Suprapubic skin (tissue), 4 donors: ENCODE measurements at places on chromosomes 7 and 10. TPM values are rescaled to one million over a fixed set of nuclear protein-coding genes. Genes with fewer than 3 reads are reported as not detected.

CALHM2 gene
- 17.9 TPM for total RNA-seq

NUPR2 gene
- total RNA-seq = not detected

NEUROG3 gene
- not detected for total RNA-seq

TAC1 gene
- 1.7 TPM for total RNA-seq

DNA sequence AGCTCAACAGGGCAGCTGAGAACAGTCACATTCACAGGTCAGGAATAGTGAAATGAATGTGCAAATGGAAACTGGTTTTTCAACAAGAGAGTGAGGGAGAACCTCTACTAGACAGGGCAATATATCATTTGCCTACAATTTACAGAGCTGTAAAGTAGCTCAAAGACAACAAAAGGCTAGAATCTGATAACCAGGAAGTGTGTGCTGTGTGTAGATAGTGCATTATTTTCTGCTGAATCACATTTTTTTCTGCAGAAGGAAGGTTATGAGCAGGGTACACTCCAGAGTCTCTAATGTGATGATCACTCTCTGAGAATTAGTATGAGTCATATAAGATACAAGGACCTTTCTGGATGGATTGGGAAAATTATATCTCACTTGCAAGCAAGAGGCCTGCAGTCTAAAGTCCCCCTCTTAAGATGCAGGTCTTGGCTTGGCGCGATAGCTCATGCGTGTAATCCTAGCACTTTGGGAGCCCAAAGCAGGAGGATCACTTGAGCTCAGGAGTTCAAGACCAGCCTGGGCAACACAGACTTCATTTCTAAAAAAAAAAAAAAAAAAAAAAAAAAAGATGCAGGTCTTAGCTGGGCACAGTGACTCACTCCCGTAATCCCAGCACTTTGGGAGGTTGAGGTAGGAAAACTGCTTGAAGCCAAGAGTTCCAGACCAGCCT is 59.9 kb upstream of the COBL start:
- no peaks in the 10 kb centered on the region for H3K27me3 ChIP-seq
- H3K4me1 ChIP-seq = no peaks in the 10 kb centered on the region
- H3K27ac ChIP-seq = no peak overlapping the region
- H3K4me3 ChIP-seq = no peak overlapping the region
- H3K36me3 ChIP-seq = no peaks in the 10 kb centered on the region

DNA sequence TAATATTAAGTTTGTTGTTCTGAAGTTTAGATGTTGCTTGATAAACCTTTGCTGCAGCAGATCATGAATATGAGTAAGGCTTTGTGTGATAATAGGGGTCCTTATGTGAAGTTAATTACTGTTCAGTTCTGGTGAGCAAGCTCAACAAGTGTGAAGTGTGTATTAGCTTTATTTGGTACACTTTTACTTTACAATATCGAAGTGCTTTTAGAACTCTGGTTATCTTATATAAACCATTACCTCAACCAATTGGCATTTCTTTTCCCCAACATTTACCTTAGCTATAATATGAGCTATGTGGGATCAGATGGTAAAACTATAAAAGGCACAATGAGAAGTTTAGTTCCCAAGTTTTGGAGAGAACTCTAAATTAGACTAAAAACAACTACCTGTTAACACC is 127.6 kb downstream of the LCOR start:
- no peak overlapping the region for H3K27ac ChIP-seq
- H3K36me3 ChIP-seq = peaks cover 19% of the 10 kb centered on the region
